ENCODE measurements at places on chromosomes 7 and 10.
A peak's percentile ranks its signal among the peaks of the same experiment; 100 is the strongest.

DNA sequence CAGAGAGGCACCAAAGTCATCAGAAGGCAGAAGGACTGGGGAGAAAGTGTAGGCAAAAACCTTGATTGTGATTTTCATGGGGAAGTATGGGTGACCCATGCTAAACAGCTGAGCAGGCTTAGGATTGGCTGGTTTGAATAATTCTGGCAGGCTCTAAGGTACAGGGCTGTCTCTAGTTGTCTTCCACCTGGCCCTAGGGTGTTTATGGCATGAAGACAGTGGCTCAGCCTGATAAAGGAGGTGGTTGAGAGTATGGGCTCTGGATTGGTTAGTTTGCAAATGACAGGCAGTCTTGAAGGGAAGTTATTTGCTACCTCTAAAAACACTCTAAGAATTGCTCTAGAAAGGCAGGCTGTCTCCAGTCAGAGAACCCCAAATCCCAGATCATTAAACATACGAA, 100.3 kb downstream of the STRA8 start:
- DNase-seq: no peak

DNA sequence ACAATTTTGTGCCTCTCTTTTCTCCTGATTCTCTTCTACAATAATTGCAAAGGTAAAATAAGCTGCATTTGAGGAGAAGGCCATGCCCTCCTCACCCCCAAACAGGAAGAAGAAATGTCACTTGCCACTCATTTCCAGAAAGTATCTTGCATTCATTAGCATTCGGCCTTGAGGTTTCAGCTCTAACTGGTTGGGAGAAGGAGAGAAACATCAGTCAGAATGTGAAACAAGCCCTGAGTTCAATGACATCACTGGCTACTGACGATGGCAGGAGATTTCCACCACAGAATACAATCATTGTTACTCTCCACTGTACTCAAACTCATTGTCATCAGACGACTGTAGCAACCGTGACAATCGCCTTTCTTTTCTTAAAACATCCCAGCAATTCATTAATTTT, 72.8 kb downstream of the PRKCQ start:
- DNase-seq: no peak

DNA sequence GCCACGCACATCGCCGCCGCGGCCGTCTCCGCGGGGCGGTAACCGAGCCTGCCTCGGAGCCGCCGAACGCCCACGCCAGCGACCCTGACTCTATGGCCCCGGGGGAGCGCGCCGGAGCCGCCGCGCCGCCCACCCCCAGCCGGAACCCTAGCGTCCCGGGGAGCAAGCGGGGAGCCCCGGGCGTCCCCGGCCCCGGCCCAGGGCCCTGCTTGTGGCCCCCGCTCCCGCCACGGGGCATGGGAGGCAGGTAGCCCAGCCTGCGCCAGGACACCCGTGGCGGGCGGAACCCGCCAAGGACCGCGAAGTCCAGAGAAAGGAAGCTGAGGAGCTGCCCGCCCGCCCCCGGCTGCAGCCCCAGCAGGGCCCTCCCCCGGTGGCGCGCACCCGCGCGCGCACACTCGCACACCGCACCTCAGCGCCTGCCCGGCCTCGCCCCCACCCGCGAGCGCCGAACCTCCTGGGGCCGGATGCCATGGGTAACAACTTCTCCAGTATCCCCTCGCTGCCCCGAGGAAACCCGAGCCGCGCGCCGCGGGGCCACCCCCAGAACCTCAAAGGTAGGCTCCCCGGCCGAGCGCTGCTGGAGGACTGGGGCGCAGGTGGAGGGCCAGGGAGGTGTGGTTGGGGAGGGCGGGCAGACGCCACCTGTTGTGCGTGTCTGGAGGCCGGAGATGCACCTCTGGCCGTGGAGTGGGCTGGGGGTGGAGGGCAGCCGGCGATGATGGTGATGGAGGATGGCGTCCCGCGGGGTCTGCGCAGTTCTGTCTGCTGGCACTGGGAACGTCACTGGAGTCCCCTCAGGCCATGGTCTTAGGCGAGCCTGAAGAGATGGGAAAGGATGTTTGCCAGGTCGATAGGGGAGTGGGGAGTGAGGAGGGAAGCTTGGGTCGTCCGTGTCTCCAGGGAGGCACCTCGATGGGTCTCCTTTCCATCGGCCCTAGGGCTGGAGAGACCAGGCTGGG, 692 bp downstream of the NEURL1 start:
- DNase-seq: no peak

DNA sequence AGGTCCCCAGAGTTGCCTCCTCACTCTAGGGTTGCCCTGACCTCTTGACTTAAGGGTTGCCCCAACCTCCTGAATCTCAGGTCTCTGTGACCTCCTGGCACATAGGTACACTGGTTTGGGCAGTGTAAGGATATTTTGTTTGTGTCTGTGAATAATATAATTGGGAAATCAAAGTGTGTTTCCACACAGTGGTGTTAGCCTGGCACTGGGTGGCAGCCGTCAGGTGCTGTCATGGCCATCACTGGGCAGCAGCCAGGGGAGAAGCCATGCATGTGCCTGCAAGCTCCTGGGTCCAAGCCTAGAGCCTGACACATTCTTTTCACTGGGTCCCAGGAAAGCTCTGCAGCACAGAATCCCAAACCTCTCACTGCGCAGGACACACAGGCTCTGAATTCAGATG, 3.6 kb upstream of the CCDC201 start:
- DNase-seq: no peak

DNA sequence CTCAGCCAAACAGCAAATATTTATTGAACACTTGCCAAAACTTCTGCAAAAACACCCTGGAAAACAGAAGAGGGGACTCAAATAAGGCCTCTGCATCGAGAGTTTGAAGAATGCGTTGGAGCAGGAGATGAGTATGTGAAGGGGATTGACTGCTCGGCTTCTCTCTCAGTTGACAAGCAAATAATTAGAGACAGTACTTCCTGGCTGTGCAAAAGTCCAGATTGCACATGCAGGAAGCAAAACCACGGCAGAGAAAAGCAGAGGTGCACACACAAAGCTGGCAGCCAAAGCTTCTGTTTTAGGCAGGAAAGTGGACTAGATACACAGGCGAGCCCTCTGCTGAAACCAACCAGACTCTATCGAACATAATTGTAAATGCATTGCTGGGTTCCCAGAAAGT, 343.6 kb upstream of the MGMT start:
- DNase-seq: no peak

- DNase-seq: no peak
Observed at GRCh38 chr7:15648461-15648961, 38.0 kb downstream of the MEOX2 start.

DNA sequence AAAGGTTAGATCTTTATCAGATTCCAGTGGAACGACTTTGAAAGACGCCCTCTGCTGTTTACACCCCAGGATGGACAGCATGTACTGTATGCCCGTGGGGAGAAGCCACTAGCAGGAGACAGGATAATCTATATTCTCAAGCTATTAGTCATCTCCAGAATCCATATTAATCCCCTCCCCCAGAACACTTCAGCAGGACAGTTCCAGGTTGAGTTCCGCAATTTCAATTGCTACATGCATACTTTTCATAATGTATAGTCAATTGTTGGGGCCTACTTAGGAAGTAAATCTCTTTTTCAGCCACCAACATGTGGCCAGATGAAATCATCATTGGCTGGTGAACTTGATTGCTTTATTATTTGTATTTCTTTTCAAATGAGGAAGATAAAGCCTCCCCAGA, 313.1 kb upstream of the SMIM30 start:
- DNase-seq: no peak

DNA sequence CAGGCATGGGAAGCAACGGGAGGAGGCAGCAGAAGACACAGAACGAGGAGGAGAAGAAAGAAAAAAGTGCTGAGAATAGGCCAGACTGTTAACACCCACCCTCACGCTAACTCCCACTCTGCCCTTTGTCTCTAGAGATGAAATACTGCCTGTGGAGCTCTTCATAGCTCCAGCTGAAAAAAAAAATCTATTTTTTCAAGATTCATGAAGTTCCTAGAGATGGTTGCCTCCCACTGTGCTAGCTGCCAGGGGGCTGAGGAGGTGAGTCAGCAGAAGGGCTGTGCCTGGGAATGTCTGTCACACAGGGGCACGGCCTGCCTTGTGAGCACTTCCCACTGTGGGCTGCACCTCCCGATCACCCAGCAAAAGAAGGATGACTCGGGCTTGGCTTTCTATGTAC, 144.5 kb downstream of the RNF216 start:
- no peak for DNase-seq

- DNase-seq: peak; percentile 71
Observed at GRCh38 chr10:124693396-124693795, 50.8 kb downstream of the FAM53B start.

- no peak for DNase-seq
Observed at GRCh38 chr7:159175792-159176191, 31.1 kb upstream of the VIPR2 start.

- DNase-seq: no peak
Observed at GRCh38 chr7:38751416-38751815, 120.2 kb upstream of the AMPH start.

DNA sequence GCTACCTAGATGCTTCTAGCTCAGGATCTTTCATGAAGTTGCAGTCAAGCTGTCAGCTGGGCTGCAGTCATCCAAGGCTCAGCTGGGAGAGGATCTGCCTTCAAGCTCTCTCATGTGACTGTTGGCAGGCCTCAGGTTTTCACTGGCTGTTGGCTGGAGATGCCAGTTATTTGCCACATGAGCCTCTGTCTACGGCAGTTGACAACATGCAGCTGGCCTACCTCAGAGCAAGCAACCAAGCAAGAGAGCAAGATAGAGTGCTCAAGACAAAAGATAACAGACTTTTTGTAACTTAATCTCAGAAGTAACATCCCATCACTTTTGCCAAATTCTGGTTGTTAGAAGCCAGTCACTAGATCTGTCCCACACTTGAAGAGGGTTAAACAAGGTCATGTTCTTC, 125.8 kb downstream of the TPST1 start:
- no peak for DNase-seq

GRCh38 chr10:48238826-48239520, 35.5 kb downstream of the FRMPD2 start:
- no peak for DNase-seq

DNA sequence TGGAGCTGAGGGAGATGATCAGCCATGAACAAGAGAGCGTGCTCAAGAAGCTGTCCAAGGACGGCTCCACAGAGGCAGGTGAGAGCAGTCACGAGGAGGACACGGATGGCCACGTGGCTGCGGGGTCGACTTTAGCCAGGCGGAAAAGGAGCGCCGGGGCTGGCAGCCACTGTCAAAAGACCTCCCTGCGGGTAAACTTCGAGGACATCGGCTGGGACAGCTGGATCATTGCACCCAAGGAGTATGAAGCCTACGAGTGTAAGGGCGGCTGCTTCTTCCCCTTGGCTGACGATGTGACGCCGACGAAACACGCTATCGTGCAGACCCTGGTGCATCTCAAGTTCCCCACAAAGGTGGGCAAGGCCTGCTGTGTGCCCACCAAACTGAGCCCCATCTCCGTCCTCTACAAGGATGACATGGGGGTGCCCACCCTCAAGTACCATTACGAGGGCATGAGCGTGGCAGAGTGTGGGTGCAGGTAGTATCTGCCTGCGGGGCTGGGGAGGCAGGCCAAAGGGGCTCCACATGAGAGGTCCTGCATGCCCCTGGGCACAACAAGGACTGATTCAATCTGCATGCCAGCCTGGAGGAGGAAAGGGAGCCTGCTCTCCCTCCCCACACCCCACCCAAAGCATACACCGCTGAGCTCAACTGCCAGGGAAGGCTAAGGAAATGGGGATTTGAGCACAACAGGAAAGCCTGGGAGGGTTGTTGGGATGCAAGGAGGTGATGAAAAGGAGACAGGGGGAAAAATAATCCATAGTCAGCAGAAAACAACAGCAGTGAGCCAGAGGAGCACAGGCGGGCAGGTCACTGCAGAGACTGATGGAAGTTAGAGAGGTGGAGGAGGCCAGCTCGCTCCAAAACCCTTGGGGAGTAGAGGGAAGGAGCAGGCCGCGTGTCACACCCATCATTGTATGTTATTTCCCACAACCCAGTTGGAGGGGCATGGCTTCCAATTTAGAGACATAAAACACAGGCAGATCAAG, 3.3 kb downstream of the GDF2 start:
- DNase-seq: no peak

GRCh38 chr7:80666376-80666775, 27.9 kb downstream of the CD36 start:
- no peak for DNase-seq

DNA sequence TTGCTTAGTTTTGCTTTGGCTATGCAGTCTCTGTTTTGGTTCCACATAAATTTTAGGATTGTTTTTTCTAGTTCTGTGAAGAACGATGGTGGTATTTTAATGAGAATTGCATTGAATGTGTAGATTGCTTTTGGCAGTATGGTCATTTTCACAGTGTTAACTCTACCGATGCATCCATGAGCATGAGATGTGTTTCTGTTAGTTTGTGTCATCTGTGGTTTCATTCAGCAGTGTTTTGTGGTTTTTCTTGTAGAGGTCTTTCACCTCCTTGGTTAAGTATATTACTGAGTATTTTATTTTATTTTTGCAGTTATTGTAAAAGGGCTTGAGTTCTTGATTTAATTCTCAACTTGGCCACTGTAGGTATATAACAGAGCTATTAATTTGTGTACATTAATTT, 78.2 kb upstream of the ZNF92 start:
- no peak for DNase-seq

DNA sequence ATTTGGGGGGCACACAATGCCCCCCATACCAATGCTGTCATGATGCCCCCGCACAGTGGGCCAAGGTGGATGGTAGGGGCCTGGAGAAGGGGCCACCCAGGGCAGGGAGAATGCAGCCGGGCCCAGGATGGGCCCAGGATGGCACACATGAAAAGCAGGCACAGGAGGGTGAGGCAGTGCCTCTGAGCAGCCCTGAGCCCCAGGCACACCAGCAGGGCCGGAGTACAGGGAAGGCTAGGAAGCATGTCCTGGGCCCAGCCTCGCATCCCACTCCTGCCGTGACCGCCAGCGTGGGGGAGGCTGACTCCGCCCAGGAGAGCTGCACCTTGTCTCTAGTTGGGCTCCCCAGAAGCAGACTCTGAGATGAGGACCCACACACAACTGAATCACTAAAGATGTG, 59.3 kb upstream of the TMEM72 start:
- DNase-seq: no peak

- DNase-seq: no peak
Observed at GRCh38 chr7:70758646-70759045, 373.3 kb upstream of the GALNT17 start.

GRCh38 chr7:148697256-148698006, 1.3 kb upstream of the CUL1 start:
- DNase-seq: no peak

- no peak for DNase-seq
Observed at GRCh38 chr10:24008164-24009091, 200.5 kb upstream of the KIAA1217 start.

DNA sequence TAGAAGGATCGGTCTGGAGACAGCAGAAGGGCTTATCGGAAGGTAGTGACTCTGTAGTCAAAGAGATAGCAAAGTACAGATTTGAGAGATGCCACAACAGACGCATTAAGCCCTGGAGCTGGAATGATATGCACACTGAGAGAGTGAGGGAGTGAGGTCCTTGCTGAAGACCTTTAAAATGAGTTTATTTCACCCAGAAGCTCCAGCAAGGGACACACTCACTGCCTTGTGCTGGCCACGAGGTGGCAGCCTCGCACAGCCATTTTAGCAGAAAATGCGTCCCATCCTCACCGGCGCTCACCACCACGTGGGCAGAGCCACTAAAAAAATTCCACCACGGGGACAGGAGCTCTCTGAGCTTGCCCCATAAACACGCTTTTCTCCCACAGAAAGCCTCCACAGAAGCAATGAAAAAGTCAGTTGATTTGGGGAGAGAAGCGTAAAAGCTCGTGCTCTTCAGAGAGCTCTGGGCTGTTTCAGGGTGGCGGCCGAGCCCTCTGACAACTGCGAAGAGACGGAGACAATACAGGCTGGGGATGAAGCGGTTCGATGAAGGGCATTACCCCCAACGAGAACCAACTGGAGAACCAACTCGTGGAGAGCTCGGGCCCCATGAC, 163.0 kb upstream of the KLF14 start:
- peak; percentile 40 for DNase-seq
